Left renal pelvis (tissue), 4 donors: ENCODE measurements at places on chromosomes 12 and 14. TPM values are rescaled to one million over a fixed set of nuclear protein-coding genes. Genes with fewer than 3 reads are reported as not detected.

PPM1H gene
- polyA plus RNA-seq = 29.6 TPM

SPSB2 gene
- polyA plus RNA-seq = 5.4 TPM

CCDC196 gene
- polyA plus RNA-seq = not detected

ISM2 gene
- 1.3 TPM for polyA plus RNA-seq

C3AR1 gene
- 9.0 TPM for polyA plus RNA-seq

POTEG gene
- polyA plus RNA-seq = not detected

BMAL2 gene
- polyA plus RNA-seq = 8.0 TPM

FAR2 gene
- 43.7 TPM for polyA plus RNA-seq

GLI1 gene
- polyA plus RNA-seq = 62.3 TPM

AQP5 gene
- polyA plus RNA-seq = 2.0 TPM

LGALS3 gene
- 26.8 TPM for polyA plus RNA-seq

CLEC4D gene
- polyA plus RNA-seq = 0.50 TPM

MMP17 gene
- polyA plus RNA-seq = 0.55 TPM

KRT6C gene
- polyA plus RNA-seq = not detected

NRXN3 gene
- 7.2 TPM for polyA plus RNA-seq

TBC1D30 gene
- polyA plus RNA-seq = 1.3 TPM

IAPP gene
- polyA plus RNA-seq = not detected

PMCH gene
- polyA plus RNA-seq = 0.38 TPM

IFT81 gene
- 60.4 TPM for polyA plus RNA-seq

RPGRIP1 gene
- 0.52 TPM for polyA plus RNA-seq

B4GALNT1 gene
- polyA plus RNA-seq = 0.99 TPM

BEGAIN gene
- polyA plus RNA-seq = 3.6 TPM

PZP gene
- polyA plus RNA-seq = 0.44 TPM

SLC7A7 gene
- polyA plus RNA-seq = 66.3 TPM

OR4K15 gene
- polyA plus RNA-seq = not detected

KRT80 gene
- 0.82 TPM for polyA plus RNA-seq

TRHDE gene
- polyA plus RNA-seq = 5.4 TPM

ANKRD33 gene
- polyA plus RNA-seq = 0.53 TPM

RNASE7 gene
- 0.54 TPM for polyA plus RNA-seq

TNS2 gene
- 90.5 TPM for polyA plus RNA-seq

RPS26 gene
- 593 TPM for polyA plus RNA-seq

OR4E2 gene
- polyA plus RNA-seq = not detected

GLRX5 gene
- 73.4 TPM for polyA plus RNA-seq

TAS2R8 gene
- not detected for polyA plus RNA-seq

DEGS2 gene
- 0.96 TPM for polyA plus RNA-seq

LRRC43 gene
- 6.9 TPM for polyA plus RNA-seq

PPP1R12A gene
- 104 TPM for polyA plus RNA-seq

RASSF9 gene
- polyA plus RNA-seq = 15.4 TPM

ALDH2 gene
- polyA plus RNA-seq = 127 TPM

STAC3 gene
- polyA plus RNA-seq = 2.2 TPM

HOXC10 gene
- 67.2 TPM for polyA plus RNA-seq

HOXC4 gene
- 49.4 TPM for polyA plus RNA-seq

POP5 gene
- polyA plus RNA-seq = 32.9 TPM

PPP1R3E gene
- polyA plus RNA-seq = 20.8 TPM

KRT85 gene
- not detected for polyA plus RNA-seq

OR4N5 gene
- polyA plus RNA-seq = not detected

GPD1 gene
- 31.9 TPM for polyA plus RNA-seq

SRRM4 gene
- 0.19 TPM for polyA plus RNA-seq

PYGL gene
- 34.0 TPM for polyA plus RNA-seq
